Eye (tissue), 1 donor: ENCODE measurements at places on chromosomes 4 and X.

GRCh38 chrX:14865201-14865600 is 7.7 kb downstream of the FANCB start:
- no peak for DNase-seq

GRCh38 chrX:21963269-21963668 is 22.8 kb downstream of the SMS start:
- DNase-seq: no peak

GRCh38 chrX:102658556-102658955 is 7.3 kb downstream of the GPRASP1 start:
- no peak for DNase-seq

DNA sequence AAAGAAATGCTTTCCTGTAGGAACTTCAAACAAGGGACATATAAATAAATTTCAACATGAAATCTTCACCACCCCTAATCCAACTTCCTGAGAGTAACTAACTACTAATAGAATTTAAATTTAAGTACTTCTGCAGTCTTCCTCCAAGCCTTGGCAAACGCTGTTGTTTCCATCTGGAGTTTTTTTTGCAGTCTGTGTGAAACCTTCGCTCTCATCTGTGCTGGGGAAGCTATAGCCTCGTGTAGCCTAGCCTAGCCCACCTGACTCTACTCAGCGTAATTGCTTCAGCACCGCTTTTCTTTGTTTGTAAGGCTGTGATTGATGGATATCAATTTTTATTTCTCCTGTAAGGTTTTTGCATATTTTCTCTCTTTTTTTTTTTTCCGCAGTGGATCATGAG is 30.9 kb downstream of the STOX2 start:
- peak; percentile 34 for DNase-seq
